ENCODE measurements at places on chromosomes 5 and 9.

DNA sequence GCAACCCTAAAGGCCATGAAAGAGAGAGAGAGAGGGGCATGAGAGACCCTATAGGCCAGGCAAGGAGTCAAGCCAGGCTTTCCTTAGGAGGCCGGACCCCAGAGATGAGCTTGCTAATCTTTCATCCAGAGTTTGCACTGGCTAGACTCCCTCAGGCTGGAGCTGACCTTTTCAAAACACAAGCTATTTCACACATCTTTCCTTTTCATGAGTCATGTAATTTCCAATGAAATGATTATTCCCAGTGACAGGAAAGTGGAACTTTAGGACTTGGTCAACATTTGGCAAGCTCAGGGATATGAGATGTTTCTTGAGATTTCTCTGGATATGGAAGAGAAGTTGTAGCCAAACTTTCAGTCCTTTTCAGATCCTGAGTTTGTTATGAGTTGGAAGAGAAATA, 117.7 kb downstream of the TARS1 start:
- DNase-seq: no peak

DNA sequence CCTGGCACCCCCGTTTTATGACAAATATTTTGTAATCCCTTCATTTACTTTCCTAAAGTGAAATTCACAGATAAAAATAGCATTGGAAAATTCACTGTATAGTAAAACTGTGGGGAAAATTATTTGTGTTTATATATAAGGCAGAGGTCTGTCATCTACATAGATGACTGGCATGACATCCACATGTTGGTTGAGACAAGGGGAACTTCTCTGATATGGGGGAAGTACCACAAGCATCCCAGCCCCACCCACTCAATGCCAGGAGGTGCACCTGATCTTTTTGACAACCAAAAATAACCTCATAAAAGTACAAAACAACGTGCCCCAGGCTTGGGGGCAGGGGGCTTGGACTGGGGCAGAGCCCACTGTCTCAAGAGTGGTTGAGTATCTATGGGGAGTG, 6.3 kb upstream of the TDRD7 start:
- no peak for DNase-seq

DNA sequence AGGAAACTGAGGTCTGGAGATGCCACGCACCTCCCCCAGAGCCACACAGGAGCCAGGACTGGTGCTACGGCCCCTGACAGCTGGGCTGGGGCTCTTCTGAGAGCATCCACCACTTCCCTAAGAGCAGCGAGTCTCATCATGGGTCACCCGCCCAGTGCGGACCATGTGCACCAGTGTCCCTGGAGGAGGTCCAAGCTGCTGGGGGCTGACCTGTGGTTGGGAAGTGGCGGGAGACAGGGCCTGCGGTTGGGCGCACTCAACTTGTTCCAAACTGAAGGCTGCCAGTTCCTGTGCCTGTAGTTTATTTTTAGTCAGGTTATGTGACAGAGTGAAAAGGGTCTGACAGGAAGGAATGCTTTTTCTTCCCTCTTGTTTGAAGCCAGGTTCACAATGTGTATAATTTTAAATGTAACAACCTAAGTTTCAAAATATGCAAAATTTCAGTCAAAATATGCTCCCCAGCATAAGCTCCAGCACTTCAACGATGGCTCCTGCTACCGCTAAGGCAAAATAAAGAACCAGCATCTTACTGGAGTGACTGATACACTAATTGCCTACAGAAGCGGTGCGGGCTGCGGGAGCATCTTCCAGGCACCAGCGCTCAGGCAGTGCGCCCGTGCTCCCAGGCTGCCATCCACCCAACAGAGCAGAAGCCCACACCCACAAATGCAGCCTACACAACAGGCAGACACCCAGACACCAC, 14.8 kb downstream of the BARHL1 start:
- no peak for DNase-seq

DNA sequence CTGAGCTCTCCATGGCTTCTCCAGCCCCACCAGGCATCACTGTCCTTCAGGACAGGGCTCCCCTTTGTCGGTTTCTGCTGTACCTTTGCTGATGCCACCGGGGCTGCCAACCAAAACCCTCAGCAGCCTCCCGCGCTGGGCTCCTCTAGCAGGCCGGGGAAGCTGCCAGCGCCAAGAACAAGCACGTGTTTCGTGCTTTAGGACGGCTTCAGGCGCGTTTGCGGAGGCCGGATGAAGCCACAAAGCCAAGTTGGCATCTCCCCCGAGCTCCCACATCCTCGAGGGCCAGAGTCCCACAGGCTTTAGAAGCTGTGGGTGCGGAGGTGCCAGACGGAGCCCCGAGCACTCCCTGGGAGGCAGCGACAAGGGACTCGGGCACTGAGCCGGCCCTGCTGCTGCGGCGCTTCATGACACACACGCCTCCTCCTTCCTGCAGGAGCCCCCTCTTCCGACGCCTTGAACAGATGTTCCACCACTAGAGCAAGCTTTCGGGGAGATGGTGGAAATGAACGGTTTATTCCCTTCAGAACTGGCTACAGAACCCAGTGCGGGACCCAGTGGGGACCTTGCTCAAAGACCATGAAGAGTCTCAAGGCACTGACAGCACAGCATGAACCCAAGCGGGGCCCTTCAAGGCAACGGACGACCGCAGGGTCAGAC, 36.7 kb downstream of the SARDH start:
- no peak for DNase-seq

- DNase-seq: no peak
Observed at GRCh38 chr5:53777864-53778618, 217.6 kb downstream of the NDUFS4 start.

DNA sequence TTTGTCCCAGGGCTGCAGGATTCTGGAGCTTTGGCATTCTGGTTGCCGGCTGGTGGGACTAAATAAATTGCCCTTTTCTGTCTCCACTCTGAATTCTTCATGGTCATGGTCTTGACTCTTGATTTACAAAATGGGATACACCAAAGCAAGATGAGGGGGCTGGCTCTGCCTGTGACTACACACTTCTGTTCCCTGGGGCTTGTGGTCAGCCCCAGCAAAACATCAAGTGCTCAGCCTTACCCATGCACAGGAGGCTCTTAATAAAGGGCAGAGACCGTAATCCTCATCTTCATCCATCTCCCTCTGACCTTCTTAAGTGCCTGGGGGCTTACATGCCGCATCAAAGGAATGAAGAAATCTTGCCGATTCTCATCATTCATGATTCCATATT, 198.0 kb downstream of the GNA14 start:
- no peak for DNase-seq

DNA sequence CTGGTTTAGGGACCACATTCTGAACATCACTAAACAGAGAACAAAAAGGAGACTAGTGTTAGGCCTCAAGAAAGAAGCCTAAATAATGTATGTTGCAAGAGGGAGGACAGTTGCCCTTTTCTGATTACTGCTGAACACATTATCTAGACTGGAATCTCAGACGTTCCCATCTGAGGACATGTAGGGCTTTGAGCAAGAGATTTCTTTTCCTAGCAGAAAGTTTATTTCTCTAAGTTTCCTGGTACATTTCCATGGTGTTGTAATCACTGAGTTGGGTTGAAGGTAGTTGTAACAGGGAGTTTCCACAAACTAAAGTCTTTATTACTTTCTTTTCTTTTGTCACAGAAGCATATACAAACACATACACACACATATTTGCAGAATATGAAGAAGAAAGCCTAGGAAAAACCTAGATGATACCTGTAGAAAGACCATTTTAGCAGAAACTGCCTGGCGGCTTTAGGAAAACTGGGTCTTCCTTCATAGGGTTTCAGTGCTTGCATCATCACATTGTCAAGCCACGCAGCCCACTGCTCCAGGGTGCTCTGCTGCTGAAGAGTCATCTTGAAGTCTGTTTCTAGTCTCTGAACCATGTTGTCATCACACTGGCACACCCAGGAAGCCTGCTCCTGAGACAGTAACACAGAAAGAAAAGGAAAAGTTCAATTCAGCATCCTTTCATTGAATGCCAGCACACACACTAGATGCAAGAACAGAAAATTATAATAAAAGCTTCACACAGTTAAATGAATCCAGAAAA, 269.1 kb downstream of the RFX3 start:
- DNase-seq: no peak

GRCh38 chr9:12884736-12885395, 110.0 kb downstream of the LURAP1L start:
- peak; percentile 9 for DNase-seq

Measured in NCI-H1048 (cell line).